ENCODE measurements at places on chromosomes 3 and 15.

DNA sequence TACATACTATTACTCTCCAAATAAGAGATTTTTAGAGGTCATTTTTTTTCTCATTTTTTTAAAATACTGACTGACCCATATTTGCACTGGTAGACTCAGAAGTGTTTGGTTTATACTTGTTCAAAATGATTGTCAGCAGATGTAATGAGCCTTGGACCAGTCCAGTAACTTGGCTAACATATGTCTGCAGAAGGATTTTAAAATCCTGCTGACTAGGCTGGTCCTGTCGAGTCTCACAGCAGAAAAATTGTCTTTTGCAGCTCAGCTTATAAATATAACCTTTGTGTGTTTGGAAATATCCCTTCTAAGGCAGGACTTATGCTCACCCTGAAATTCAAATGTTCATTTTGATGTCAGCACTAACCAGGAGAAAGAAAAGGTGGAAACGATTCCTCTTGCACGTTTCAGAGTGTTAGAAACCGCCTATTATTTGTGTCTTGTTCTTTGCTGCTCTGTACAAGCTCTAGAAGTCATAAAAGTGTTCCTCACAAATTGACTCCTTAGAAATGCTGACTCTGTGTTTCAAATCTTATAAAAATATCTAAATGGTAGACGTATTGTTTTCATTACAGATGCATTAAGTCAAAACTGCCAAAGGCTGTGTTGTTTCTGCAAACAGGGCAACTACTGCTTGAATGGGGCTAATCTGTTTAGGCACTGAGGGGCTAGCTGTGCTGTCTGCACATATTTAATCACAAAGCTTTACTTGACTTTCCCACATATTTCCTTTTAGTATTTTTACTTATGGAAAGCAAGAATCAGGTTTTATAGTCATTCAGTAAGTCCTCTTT, 95.3 kb downstream of the CHL1 start:
- DNase-seq = no peak

DNA sequence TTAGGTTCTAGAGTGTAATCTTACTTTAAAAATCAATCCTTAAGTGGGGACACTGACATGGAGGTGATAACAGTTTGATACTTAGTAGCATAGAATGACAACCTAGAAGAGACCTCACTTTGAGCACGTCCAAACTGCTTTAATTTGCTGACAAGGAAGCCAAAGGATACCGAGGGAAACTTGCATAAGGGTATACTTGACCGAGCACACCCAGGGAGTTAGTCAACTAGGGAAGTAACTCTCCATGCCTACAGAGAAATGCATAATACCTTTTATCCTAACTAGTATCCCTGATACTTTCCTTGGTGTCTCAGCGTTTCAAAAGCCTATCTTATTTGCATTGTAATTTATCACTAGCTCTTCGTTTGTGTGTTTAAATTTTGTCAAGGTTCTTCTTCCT, 5.5 kb upstream of the TPRG1 start:
- no peak for DNase-seq

- no peak for DNase-seq
Measured at GRCh38 chr3:183490211-183490601, 61.8 kb upstream of the MCF2L2 start.

DNA sequence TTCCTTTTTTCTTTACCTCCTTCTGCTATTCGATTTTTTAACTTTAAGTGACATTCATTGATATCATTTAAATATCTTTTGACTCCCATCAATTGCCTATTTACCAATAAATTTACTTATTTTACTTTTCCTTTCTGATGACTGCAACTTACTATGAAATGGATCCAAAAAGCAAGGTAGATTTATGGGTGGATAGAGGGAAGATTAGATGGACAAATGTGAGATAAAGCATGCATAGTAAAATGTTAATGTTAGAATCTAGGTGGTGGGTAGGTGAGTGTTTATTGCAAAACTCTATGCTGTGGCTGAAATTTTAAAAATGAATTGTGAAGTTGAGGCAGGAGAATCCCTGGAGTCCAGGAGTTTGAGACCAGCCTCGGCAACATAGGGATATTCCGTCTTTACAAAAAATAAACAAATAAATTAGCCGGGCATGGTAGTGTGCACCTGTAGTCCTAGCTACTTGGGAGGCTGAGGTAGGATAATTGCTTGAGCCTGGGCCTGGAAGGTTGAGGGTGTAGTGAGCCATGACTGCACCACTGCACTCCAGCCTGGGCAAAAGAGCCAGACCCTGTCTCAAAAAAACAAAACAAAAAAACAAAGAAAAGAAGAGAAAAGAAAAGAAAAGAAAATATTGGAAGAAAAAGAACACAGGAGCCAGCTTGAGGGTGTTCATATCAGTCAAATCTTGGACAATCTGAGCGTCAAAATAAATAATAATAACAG, 6.1 kb upstream of the PDCD6IP start:
- DNase-seq = no peak

- no peak for DNase-seq
Measured at GRCh38 chr3:29933802-29934490, 653.1 kb downstream of the RBMS3 start.

- no peak for DNase-seq
Measured at GRCh38 chr3:62529230-62529629, 155.9 kb upstream of the FEZF2 start.

- DNase-seq = no peak
Measured at GRCh38 chr15:60392986-60393790, 4.6 kb downstream of the ANXA2 start.

DNA sequence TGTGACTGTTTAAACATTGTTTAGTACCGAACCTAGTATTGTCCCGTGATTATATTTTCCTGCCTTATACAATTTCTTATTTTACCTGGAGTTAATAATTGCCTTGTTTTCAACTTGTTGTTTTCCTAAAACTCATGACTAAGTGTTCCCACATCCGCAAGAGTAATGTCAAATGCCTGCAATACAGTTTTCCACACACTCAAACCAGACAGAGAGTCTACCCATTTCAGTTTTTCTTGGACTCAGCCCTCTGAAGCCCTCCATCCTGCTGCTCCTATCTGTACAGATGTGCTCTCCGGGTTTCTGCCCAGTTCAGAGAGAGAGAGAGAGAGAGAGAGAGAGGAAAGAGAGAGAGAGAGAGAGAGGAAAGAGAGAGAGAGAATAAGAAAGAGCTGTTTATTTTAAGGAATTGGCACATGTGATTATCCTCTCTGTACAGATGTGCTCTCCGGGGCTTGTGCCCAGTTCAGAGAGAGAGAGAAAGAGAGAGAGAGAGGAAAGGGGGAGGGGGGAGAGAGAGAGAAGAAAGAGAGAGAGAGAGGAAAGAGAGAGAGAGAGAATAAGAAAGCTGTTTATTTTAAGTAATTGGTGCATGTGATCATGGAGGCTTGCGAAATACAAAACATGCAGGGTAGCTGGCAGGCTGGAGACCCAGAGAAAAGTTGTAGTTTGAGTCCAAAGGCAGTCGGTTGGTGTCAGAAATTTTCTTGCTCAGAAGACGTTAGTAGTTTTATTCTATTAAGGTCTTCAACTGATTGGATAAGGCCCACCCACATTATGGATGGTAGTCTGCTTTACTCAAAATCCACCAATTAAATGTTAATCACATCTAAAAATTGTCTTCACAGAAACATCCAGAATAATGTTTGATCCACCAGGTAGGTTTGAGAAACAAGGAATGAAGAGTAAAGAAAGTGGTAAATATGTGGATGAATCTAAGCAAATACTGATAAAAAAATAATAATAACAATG, 104.1 kb upstream of the GOLGA8J start:
- DNase-seq = no peak

DNA sequence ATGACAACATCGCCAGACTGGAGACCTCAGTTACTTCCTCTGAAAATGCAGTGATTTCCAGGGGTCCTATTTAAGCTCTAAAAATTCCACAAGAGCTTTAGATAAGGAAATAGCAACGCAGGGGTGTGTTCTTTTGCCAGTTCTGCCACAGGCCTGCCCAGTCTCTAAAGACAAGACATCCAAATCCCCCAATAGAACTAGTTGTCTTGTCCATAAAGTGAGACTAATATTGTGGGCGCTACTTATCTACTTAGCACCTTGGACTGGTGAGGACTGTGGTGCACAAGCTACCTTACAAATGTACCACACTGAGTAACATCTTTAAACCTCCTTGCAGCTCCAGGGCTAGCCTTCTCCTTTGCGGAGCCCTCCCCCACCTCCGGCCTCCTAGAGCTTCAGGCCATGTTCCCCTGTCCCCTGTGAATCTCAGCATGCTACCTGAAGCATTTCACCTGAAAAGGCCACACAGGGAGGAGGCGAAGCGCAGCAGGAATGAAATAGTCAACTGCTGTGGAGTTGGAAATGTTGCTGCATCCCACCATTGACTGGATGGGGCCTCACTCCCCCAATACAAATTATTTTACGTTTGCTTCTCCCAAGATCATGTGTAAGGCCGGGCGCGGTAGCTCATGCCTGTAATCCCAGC, 9.6 kb upstream of the LRRC2 start:
- no peak for DNase-seq

- DNase-seq = no peak
Measured at GRCh38 chr15:48559285-48559684, 86.2 kb downstream of the FBN1 start.

GRCh38 chr15:101351736-101352135, 56.7 kb upstream of the SNRPA1 start:
- no peak for DNase-seq

GRCh38 chr3:138434875-138435772, 708 bp downstream of the ESYT3 start:
- DNase-seq = no peak

GRCh38 chr3:34319881-34320280, 521.5 kb downstream of the PDCD6IP start:
- DNase-seq = no peak

DNA sequence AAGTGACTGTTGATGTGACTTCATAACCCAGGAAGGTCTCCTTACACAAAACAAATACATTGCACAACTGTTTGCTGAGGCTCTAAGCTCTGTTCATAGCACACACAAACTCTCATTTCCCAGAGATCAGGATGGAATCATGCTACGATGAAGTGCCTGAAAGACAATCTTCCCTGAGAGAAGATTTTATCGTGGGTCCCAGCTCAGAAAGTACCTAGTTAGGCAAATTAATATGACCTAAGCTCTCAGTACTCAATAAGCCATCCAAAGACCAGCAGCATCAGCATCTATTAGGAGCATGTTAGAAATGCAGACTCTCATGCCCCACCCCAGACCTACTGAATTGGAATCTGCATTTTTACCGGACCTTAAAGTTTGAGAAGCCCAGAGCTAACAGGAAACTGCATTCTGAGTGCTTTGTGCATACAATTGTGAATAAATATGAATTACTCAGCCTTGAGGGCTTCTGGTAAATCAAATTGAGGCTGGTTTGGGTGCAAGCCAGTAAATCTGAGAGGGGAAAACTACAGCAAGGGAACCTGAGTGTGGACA, 161.5 kb upstream of the C2CD4B start:
- no peak for DNase-seq

DNA sequence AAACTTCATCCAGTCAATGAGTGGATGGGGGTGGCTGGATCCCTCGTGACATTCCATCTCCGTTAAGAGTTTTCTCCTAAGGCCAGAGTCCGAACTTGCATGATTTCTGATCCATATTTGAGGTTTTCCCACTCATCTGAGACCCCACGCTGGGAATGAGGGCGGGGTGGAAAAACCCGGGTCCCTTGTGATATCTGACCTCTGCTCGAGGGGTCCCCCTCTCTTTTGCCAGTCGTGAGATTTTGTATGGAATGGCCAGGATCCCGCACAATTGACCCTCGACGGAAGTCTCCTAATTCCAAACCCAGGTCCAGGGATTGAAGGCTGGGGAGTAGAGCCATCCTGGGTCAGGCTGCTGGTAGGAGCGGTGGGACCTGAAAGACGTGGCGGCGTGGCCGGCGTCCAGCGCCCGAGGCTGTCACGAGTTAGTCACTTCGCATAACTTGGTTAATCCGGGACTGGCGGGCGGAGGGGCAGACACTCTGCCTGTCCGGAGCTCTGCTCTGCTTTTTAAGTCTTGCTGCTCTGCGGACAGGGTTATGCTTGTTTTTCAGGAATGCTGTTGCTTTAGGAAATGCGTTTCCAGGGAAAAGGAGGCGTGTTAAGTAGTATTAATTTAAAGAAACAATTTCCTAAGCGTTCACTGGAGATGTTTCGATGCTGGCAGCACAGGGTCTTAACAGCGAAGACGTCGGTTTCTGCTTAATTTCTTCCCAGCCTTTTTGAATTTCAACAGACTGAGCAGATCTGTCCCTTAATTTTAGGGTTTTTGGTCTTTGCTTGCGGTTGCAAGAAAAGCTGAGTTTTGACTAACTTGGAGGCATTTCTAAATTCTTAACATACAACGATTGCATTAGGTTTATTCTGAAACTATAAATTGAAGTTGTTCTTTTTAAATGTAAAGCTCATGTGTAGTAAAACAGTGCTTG, 69.7 kb upstream of the LRRFIP2 start:
- DNase-seq = no peak

All from NCI-H1417 treated with DMSO at 0.1 percent for 48 hours (cell line).